ENCODE measurements at places on chromosomes 4 and X. TPM values are rescaled to one million over a fixed set of nuclear protein-coding genes. Genes with fewer than 3 reads are reported as not detected.

Gene GPRASP3
- total RNA-seq: 2.1 TPM

Gene SMIM10
- not detected for total RNA-seq

Gene NALF2
- total RNA-seq: not detected

Gene CT45A2
- total RNA-seq: not detected

Gene BST1
- total RNA-seq: 0.27 TPM

Gene TRO
- total RNA-seq: 0.47 TPM

Gene NSDHL
- total RNA-seq: 8.4 TPM

Gene IQSEC2
- 0.39 TPM for total RNA-seq

- no peaks in the 10 kb centered on the region for H3K27me3 ChIP-seq
- no peak overlapping the region for H3K4me3 ChIP-seq
- H3K27ac ChIP-seq: no peak overlapping the region
- no peaks in the 10 kb centered on the region for H3K4me1 ChIP-seq
- no peak for DNase-seq
Observed at GRCh38 chrX:98057176-98057575, 1173.5 kb downstream of the RPA4 start.

- H3K27me3 ChIP-seq: no peaks in the 10 kb centered on the region
- H3K36me3 ChIP-seq: no peaks in the 10 kb centered on the region
- no peak overlapping the region for H3K4me3 ChIP-seq
- DNase-seq: no peak
- H3K27ac ChIP-seq: no peak overlapping the region
Observed at GRCh38 chrX:50107470-50107869, 93.3 kb downstream of the AKAP4 start.

DNA sequence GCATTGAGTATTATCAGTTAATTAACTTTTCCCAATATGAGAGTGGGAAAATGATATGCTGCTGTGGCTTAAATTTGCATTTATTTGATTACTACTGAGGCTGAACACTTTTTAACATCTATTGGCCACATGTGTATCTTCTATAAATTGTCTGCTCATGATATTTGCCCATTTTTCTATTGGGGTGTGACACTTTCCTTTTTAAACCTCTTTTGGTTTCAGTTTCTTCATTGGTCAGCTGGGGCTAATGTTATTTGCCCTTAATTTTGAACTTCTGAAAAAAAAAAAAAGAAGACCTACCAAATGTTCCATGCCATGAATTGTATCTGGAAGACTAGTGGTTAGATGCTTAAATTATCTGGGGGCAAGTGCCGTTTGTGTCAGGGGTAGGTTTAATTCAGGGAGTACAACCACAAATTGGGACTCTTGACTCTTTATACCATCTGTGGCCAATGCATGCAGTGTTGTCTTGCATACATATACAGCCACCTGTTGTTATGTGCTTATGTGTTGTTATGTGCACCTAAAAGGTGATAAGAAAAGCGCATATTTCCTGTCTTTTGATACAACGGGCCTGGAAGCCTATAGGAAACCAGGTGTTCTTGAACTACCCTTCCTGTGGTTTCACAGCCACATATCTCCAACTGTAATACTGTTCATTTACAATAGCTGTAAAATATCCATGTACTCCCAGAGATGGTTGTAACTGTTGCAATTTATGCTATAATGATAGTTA lies 49.0 kb downstream of the SH2D1A start:
- no peaks in the 10 kb centered on the region for H3K27me3 ChIP-seq
- H3K36me3 ChIP-seq: no peaks in the 10 kb centered on the region
- H3K4me1 ChIP-seq: peaks cover 10% of the 10 kb centered on the region
- DNase-seq: peak; percentile 41

GRCh38 chr4:95092766-95093165 lies 335.0 kb downstream of the BMPR1B start:
- H3K4me1 ChIP-seq: no peaks in the 10 kb centered on the region
- H3K36me3 ChIP-seq: no peaks in the 10 kb centered on the region
- DNase-seq: no peak
- no peak overlapping the region for H3K4me3 ChIP-seq
- H3K27me3 ChIP-seq: no peaks in the 10 kb centered on the region
- no peak overlapping the region for H3K27ac ChIP-seq

GRCh38 chrX:100695991-100696390 lies 35.9 kb downstream of the SYTL4 start:
- H3K27ac ChIP-seq: no peak overlapping the region
- H3K4me1 ChIP-seq: no peaks in the 10 kb centered on the region
- no peak for DNase-seq
- H3K36me3 ChIP-seq: no peaks in the 10 kb centered on the region
- H3K4me3 ChIP-seq: no peak overlapping the region

GRCh38 chr4:67035501-67035900 lies 509.8 kb downstream of the CENPC start:
- no peak overlapping the region for H3K4me3 ChIP-seq
- DNase-seq: no peak
- H3K27me3 ChIP-seq: no peaks in the 10 kb centered on the region
- no peaks in the 10 kb centered on the region for H3K4me1 ChIP-seq
- H3K36me3 ChIP-seq: no peaks in the 10 kb centered on the region

- no peaks in the 10 kb centered on the region for H3K4me1 ChIP-seq
- no peak for DNase-seq
- peaks cover 8% of the 10 kb centered on the region for H3K27me3 ChIP-seq
- no peak overlapping the region for H3K27ac ChIP-seq
Observed at GRCh38 chr4:109914322-109914721, 1.6 kb downstream of the EGF start.

DNA sequence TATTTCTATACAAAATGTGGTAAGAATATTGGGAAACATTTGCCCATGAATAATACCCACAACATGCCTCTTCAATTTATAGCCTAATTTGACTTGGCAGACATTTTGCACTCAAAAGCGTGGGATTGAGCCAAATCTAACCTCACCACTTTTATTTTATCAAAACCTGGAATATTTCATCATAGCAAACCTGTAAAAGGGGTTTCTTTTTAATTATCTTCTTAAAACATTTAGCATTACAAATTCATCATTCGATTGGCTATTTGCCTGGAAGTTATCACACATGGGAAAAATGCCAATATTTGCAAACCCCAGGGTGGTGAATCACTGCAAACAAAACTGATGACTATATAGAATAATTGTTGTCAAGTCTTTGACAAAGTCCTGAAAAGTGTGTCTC lies 56.2 kb downstream of the VCX3B start:
- H3K27me3 ChIP-seq: no peaks in the 10 kb centered on the region
- no peak overlapping the region for H3K4me3 ChIP-seq
- no peaks in the 10 kb centered on the region for H3K36me3 ChIP-seq
- H3K4me1 ChIP-seq: no peaks in the 10 kb centered on the region
- no peak for DNase-seq

DNA sequence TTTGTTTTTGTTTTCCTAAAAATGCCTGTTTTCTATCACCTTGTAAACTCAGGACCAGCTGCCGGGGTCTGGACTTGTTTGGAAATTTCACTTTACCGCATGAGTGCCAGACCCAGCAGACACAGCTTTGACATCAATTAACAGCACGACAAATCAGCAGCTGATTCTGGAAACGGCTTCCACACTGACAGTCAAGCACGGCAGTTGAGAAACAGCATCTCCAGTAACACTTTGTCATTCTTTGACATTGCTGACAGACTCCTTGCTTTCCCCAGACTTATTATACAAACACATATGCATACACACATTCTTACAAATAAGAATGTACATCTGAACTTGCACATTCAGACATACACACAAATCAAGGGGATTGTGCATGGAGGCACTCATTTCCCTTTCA lies 1017.6 kb upstream of the HS3ST1 start:
- no peaks in the 10 kb centered on the region for H3K4me1 ChIP-seq
- H3K4me3 ChIP-seq: no peak overlapping the region
- DNase-seq: no peak
- H3K36me3 ChIP-seq: no peaks in the 10 kb centered on the region
- H3K27ac ChIP-seq: no peak overlapping the region

DNA sequence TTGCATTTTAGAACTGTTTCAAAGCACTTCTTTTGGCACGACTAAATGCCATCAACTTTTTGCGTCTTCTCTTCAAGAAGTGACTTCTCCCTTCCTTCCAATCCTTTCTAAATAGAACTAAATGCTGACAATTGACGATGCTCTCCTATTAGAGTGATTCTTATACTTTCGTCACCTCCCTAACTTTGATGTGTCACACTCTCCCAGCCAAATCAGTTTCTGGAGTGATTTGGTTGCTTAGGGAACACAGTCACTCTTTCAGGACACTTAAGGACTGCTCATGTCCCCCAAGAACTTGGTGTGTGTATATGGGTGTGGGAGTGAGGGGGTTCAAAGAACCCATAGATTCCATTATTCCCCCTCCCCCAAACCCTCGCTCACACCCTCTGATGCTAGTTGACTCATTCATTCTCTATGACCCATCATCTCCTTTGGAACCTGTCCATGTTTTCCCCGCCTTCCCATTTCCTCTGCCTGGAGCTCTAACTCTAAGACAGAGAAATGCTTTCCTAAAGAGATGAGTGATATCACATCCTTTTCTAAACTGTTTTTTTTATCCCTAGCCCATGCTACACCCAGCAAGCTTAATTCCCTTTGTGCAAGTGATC lies 26.8 kb upstream of the AREG start:
- DNase-seq: no peak
- no peak overlapping the region for H3K27ac ChIP-seq
- no peaks in the 10 kb centered on the region for H3K36me3 ChIP-seq
- no peaks in the 10 kb centered on the region for H3K4me1 ChIP-seq
- H3K4me3 ChIP-seq: no peak overlapping the region
- H3K27me3 ChIP-seq: no peaks in the 10 kb centered on the region

DNA sequence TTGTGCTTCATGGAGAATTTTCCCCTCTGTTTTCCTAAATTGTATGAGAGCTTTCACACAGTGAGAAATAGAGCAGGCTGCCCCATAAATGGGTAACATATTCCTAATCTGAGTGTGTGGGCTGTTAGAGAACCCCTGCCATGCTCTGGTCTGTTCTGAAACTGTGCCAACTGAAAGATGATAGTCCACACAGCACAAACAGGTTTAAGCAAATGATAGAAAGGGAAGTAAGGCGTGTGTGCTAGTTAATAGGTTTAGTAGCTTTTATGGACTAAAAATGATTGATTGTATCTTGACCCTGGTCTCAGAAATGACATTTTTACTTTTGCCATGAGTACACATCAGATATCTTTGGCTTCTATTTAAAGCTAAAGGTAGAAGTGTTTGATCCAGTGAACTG lies 106.2 kb downstream of the PRRG1 start:
- no peaks in the 10 kb centered on the region for H3K27me3 ChIP-seq
- no peaks in the 10 kb centered on the region for H3K4me1 ChIP-seq
- H3K4me3 ChIP-seq: no peak overlapping the region
- H3K27ac ChIP-seq: no peak overlapping the region
- DNase-seq: no peak

DNA sequence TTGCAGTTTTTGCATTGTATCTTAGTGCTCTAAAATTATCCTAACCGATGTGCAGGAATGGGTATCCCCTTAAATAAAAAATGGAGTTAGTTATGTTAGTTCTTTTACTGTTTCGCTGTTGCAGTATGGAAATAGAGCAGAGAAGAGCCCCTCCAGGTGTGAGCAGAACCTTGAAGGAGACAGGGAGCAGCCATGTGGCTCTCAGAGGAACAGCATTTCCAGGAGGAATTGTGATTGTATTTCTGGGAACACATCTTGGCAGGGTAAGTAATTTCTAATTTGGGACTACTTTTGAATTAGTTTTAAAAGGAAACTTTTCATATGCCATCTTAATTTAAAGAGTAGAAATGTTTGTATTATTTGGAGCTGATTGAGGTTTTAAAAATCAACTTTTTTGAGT lies 5.3 kb upstream of the CCDC158 start:
- H3K4me1 ChIP-seq: no peaks in the 10 kb centered on the region
- H3K4me3 ChIP-seq: no peak overlapping the region
- H3K27ac ChIP-seq: no peak overlapping the region
- peaks cover 2% of the 10 kb centered on the region for H3K27me3 ChIP-seq
- DNase-seq: no peak

GRCh38 chrX:150167482-150168324 lies 195.4 kb upstream of the MAMLD1 start:
- no peak overlapping the region for H3K4me3 ChIP-seq
- H3K27ac ChIP-seq: no peak overlapping the region

- H3K36me3 ChIP-seq: no peaks in the 10 kb centered on the region
- no peak overlapping the region for H3K4me3 ChIP-seq
- no peaks in the 10 kb centered on the region for H3K4me1 ChIP-seq
- H3K27me3 ChIP-seq: peaks cover 2% of the 10 kb centered on the region
Observed at GRCh38 chr4:182736207-182736606, 181.0 kb downstream of the DCTD start.

- no peaks in the 10 kb centered on the region for H3K27me3 ChIP-seq
- no peak for DNase-seq
- no peaks in the 10 kb centered on the region for H3K4me1 ChIP-seq
- no peak overlapping the region for H3K27ac ChIP-seq
- no peak overlapping the region for H3K4me3 ChIP-seq
- no peaks in the 10 kb centered on the region for H3K36me3 ChIP-seq
Observed at GRCh38 chr4:75705198-75705977, 19.0 kb upstream of the USO1 start.

- no peaks in the 10 kb centered on the region for H3K27me3 ChIP-seq
- no peak for DNase-seq
- H3K27ac ChIP-seq: no peak overlapping the region
- no peak overlapping the region for H3K4me3 ChIP-seq
- H3K4me1 ChIP-seq: no peaks in the 10 kb centered on the region
Observed at GRCh38 chr4:172083272-172083671, 270.1 kb downstream of the GALNTL6 start.

DNA sequence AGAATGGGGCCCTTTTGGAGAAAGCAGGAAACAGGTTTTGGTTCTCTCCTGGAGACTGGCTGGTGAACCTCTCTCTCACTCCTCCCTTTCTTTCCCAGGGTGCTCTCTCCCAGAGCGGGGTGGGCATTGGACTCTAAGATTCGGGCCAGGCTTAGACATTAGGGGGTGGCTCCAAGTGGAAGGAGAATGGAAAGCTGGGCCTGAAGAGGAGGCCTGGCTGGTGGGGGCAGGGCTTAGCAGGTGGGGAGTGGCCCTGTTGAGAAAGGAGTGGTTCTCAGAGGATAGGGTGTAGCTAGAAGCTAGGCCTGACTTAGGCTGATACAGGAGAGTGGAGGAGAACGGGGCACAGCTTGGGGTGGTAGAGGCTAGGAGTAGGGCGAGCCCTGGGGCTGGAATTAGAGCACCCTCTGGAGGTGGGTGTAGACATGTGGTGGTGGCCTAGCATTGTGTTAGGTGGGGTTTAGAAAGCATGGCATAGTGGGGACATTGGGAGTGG lies 5.7 kb downstream of the PLP2 start:
- peaks cover 10% of the 10 kb centered on the region for H3K4me1 ChIP-seq
- no peak overlapping the region for H3K4me3 ChIP-seq
- peaks cover 19% of the 10 kb centered on the region for H3K36me3 ChIP-seq
- no peak overlapping the region for H3K27ac ChIP-seq
- no peaks in the 10 kb centered on the region for H3K27me3 ChIP-seq
- no peak for DNase-seq

- DNase-seq: no peak
- no peaks in the 10 kb centered on the region for H3K36me3 ChIP-seq
- H3K27ac ChIP-seq: no peak overlapping the region
- H3K27me3 ChIP-seq: no peaks in the 10 kb centered on the region
- H3K4me3 ChIP-seq: no peak overlapping the region
- no peaks in the 10 kb centered on the region for H3K4me1 ChIP-seq
Observed at GRCh38 chr4:1490011-1490653, 83.9 kb upstream of the NKX1-1 start.

GRCh38 chr4:169208516-169208915 lies 62.2 kb downstream of the SH3RF1 start:
- no peak for DNase-seq
- no peak overlapping the region for H3K27ac ChIP-seq
- H3K36me3 ChIP-seq: no peaks in the 10 kb centered on the region
- H3K4me3 ChIP-seq: no peak overlapping the region
- no peaks in the 10 kb centered on the region for H3K4me1 ChIP-seq
- no peaks in the 10 kb centered on the region for H3K27me3 ChIP-seq

GRCh38 chr4:102735582-102735981 lies 25.2 kb downstream of the MANBA start:
- H3K4me3 ChIP-seq: no peak overlapping the region
- H3K27me3 ChIP-seq: no peaks in the 10 kb centered on the region
- DNase-seq: no peak
- H3K4me1 ChIP-seq: peaks cover 5% of the 10 kb centered on the region

Measured in CD4-positive, CD25-positive, alpha-beta regulatory T cell (primary cell).